NCI-H1694 treated with DMSO at 0.1 percent for 48 hours (cell line): ENCODE measurements at places on chromosomes 3 and 15.
A peak's percentile ranks its signal among the peaks of the same experiment; 100 is the strongest.

DNA sequence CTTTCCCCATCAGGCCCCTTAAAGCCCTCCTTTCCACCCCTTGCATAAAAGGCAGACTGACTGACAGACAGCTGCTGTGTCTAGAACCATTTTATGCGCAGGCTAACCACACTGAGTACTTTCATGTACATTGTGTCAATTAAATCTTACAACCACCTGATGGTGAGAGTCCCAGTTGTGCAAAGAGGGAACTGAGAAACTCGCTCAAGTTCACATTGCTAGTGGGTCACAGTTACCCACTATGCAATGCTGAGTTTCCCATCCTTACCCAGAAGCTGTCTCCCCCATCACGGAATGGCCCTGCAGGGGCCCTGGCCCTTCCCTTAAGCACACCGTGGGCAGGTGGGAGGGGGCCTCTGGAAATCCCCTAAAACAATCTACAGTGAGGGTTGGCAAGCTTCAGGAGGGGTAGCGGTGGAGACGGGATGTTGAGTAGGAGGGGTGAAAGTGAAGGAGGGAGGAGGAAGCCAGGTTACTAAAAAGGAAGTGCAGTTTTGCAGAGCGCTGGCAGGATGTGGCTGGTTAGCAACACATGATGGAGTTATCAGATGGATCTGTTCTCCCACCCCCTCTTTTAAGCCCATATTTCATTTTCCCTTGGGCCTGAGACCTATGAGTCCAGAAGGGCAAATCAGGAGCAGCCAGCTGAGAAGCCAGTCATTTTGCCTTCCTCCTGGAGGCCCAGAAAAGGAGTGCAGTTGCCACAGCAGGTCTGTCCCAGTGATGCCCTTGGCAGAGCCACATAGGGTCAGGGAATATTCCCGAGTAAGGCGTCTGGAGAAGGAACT, 30.0 kb downstream of the STARD5 start:
- no peak for DNase-seq

DNA sequence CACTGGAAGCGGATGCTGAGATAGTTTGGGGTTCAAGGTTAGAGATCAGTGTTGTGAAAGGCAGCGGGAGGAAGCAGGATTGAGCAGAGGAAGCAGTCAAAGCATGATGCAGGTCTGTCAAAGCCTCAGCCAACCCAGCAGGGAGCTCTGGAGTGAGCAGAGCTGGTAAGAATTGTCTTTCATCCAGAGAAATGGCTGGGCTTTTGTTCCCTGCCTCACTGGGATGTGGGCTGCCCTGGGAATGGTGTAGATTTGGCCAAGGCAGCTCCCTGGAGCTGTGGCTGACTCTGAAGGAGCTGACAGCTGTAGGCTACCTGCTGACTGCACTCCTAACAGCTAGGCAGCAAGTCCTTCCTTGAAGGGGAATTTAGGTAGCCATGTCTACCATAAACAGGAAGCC, 61.9 kb upstream of the STXBP5L start:
- DNase-seq = no peak

DNA sequence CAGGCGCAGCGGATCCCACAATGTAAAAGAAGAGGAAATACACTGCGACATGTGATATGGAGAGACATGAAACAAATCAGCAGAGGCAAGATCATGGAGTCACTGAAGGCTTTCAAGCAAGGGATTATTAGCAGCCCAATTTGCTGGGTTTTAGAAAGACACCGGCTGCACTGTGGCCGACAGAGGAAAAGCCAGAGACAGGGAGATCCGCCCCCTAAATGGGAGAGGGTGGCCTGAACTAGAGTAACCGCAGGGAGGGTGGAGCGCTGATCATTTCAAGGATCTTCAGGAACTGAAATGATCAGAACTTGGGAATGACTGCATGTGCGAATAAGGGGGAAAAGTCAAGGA, 612 bp upstream of the C15orf40 start:
- DNase-seq = no peak

GRCh38 chr3:23991683-23992628, 46.9 kb downstream of the NR1D2 start:
- DNase-seq = peak; percentile 1

- no peak for DNase-seq
Observed at GRCh38 chr15:75544359-75544758, 34.8 kb downstream of the PTPN9 start.

GRCh38 chr3:43478118-43478785, 143.6 kb downstream of the ANO10 start:
- DNase-seq = no peak

GRCh38 chr3:190621927-190622326, 108.0 kb downstream of the IL1RAP start:
- no peak for DNase-seq

DNA sequence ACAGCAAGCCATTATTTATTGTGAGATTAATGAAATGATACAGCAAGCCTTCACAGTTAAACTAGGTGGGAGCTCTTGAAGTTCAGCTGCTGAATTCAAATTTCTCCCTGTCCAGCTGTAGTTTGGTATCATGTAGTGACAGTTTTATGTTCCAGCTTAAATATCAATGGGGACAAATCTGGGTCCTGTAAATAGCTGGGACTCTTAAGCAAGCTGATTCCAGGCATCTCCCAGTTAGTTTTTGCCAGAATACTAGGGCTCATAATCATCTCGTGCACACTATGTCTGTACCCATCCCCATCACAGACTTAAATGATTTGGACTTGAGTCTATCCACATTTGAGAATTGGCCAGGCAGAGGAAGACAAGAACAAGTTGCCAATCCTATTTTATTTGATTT, 27.9 kb upstream of the NIT2 start:
- no peak for DNase-seq

DNA sequence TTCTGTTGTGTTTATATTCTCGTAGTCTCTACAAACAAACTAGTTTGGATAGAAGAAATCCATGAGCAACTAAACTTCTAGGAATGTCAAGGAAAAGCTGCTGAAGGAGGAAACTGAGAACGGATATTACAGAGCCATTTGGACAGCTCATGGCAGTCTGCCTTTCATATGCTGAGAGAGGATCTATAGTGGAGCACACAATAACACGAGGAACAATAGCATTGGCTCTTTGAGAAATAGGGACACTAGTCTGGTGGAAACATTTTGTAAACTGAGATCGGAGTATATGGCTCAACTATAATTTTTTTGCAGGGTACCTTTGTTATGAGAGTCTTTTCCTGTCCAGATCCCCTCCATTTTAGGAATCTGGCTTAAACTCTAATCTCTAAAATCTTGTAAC, 200.5 kb downstream of the CLSTN2 start:
- no peak for DNase-seq

GRCh38 chr3:156317462-156318074, 197.2 kb downstream of the KCNAB1 start:
- no peak for DNase-seq

DNA sequence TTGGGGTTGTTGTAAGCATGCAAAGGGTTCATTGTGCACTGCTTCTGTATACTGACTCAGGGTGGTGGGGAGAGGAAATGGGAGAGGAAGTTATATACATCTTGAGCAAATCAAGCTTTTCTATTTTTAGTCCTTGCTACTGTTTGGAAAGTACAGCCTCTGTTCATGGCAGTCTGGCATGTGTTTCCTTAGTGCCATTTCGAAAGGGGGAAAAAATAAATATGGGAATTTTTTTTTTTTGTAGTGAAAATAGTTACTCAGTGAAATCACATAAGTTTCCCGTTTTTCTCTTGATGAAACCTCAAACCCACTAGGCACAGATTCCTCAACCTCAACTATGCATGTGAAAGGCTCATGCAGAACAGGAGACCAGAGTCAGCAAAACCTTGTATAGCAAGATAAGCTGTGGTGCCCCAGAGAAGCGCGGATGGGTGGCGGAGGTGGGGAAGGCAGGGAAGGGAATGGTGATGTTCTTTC, 353.3 kb downstream of the LPP start:
- no peak for DNase-seq

GRCh38 chr3:182450942-182451787, 342.1 kb upstream of the ATP11B start:
- no peak for DNase-seq

- no peak for DNase-seq
Observed at GRCh38 chr15:68235022-68235421, 5.5 kb upstream of the CLN6 start.

GRCh38 chr3:40996382-40996781, 202.9 kb upstream of the CTNNB1 start:
- no peak for DNase-seq

- no peak for DNase-seq
Observed at GRCh38 chr15:70210528-70210927, 112.8 kb upstream of the TLE3 start.

DNA sequence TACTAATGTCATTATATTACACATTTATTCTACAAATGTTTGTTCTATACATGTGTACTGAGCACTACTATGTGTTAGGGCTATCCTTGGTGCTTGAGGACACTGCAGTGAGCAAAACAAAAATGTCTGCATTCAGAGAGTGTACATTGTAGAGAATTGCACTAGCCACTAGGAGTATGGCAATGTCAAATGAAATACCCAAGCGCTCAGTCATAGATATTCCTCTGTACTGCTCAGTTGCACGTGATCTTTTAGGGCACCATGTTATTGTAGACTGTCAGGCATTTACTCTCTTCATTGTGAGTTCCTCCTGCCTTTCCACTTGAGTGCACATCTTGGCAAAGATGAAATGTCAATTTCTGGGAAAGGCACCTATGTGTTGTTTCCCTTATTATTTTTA, 36.8 kb downstream of the FNDC3B start:
- DNase-seq = no peak

DNA sequence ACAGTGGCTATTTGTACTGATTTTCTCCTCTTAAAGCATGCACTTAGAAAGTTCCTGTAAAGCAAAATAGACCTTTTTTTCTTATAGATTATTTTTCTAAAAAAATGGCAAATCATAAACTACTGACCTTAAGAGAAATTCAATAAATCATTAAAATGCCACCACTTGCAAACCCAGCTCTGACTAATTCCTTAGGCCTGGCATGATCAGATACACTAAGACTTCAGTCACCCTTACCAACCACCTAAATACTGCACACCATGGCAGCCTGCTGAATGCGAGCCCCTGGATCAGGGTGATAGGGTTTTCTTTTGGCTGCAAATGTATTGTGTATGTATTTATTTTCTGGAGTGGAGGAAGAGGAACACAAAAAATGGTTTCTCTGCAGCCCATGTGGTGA, 370.6 kb upstream of the TBL1XR1 start:
- no peak for DNase-seq

- DNase-seq = no peak
Observed at GRCh38 chr3:22835041-22835440, 368.1 kb upstream of the UBE2E2 start.
